Kidney (tissue), 22 donors: ENCODE measurements at places on chromosomes 11 and 22. TPM values are rescaled to one million over a fixed set of nuclear protein-coding genes. Genes with fewer than 3 reads are reported as not detected.

Gene CARNS1
- total RNA-seq: 1.7 TPM

Gene MMP8
- 0.16 TPM for total RNA-seq

Gene CRYBB3
- not detected for total RNA-seq

DNA sequence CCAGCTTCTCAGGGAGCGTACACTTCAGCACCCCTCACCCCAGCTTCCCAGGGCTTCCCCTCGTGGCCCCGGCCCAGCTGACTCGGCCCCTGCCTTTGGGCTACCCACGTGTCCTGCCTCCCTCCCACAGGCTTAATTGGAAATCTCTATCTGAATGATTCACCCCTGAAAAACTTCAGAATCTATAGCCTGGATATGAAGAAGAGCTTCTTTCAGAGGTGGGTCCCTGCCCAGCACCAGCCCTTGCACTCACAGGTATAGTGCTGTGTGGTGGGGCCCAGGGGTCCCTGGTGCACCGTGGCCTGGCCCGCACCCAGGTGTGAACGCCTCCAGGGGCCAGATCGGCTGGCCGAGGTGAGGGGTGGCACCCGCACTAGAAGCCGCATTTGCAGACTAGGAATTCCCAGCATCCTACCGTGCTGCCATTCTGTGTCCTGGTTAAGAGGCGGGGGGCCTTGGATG, 38.4 kb downstream of the B3GAT1 start:
- DNase-seq: no peak

DNA sequence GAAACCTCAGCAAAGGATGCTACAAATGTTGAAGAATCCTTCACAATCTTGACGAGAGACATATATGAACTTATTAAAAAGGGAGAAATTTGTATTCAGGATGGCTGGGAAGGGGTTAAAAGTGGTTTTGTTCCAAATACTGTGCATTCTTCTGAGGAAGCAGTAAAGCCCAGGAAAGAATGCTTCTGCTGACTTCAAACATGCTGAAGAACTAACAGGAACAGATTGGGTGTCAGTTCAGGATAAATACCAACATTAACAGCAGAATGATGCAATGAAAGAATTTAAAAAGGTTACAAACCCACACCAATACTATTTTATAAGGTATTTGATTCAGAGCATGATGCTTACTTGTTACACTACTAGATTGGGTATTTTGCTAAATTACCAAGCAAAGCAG, 33.9 kb downstream of the RAB39A start:
- DNase-seq: no peak

DNA sequence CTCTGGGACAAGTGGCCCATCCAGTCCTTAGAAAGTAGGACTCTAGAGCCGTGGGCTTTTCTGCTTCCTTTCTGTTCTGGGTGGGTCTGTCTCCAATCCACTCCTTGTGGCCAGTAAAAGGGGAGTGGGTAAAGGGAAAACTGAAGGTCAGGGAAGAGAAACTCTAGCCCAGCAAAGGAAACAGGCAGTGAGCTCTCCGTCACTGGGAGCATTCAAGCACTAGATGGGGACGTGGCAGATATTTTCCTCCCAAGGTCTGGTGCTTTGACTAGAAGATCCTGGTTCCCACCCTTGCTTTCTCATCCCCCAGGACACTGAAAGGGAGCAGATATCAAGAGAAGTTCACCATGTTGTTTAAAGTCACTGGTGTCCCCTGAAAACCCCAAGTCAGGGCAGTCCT, 42.2 kb downstream of the MACROD1 start:
- no peak for DNase-seq
